Airway epithelial cell (primary cell): ENCODE measurements at places on chromosomes 2 and 18. TPM values are rescaled to one million over a fixed set of nuclear protein-coding genes. Genes with fewer than 3 reads are reported as not detected.

Gene MRO
- not detected in 2 replicates for total RNA-seq

Gene MEP1B
- total RNA-seq: not detected in 2 replicates

Gene OTOF
- not detected in 2 replicates for total RNA-seq

Gene PER2
- 8.2 and 9.7 TPM in 2 replicates for total RNA-seq

Gene ATP6V1C2
- total RNA-seq: 0.09 and 0.42 TPM in 2 replicates

Gene OSR1
- 2.7 and 4.0 TPM in 2 replicates for total RNA-seq
